ENCODE measurements at places on chromosomes 1 and 21.

DNA sequence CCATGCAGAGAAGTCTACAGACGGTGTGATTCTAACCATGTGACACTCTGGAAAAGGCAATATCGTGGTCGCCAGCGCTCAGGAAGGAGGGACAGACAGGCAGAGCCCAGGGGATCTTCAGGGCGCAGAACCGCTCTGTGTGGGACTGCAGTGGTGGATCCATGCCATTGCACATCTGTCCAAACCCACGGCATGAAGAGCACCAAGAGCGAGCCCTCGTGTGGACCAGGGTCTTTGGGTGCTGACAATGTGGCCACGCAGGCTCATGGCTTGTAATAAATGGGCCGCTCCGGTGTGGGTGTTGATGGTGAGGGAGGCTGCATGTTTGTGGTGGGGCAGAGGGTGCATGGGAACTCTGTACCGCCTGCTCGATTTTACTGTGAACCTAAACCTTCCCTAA is 25.3 kb upstream of the POFUT2 start:
- no peak for DNase-seq

GRCh38 chr1:109191377-109191776 is 22.3 kb upstream of the SARS1 start:
- no peak for DNase-seq

GRCh38 chr1:10651389-10651766 is 145.1 kb downstream of the CASZ1 start:
- no peak for DNase-seq

DNA sequence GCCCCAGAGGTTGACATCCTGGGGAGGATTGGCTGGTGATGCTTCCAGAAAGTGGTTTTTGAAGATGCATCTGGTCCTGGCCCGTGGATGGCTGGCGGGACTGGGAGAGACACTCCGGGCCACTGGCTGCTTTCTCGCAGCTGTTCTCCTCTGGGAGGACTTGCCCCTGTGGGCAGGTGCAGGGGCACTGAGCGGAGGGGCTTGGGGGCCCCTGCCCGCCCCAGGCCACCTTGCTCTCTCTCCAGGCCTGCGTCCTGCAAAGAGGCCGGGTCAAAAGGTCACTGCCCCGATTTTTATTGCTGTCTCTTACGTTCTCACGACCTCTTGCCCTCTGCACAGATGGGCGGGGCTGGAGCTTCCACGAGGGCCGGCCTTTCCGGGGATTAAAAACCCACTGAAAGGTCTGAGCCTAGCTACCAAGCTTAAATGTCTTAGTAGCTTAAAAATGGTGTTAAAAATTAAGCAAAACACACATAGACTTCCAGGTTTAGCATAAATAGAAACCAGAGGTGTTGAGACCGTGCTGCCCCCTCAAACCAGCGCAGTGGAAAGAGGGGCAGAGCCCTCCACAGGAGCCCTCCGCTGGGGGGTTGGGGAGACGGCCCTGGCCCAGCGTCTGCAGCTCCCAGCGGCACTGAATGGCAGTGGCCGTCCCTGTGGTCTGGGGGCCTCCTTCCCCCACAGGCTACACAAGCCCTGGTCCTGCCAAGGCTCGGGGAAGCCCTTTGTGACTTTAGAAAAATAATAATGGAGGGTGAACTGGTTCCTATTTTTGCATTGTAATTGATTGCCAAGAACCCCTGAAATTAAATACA is 43.9 kb downstream of the SKI start:
- no peak for DNase-seq

- no peak for DNase-seq
These were observed 1232.1 kb downstream of the MRPL39 start for GRCh38 chr21:24375201-24375600.

GRCh38 chr1:1240822-1241587 is 5.5 kb downstream of the C1QTNF12 start:
- DNase-seq: no peak

GRCh38 chr1:1402072-1402900 is 3.2 kb upstream of the CCNL2 start:
- peak; percentile 52 for DNase-seq

DNA sequence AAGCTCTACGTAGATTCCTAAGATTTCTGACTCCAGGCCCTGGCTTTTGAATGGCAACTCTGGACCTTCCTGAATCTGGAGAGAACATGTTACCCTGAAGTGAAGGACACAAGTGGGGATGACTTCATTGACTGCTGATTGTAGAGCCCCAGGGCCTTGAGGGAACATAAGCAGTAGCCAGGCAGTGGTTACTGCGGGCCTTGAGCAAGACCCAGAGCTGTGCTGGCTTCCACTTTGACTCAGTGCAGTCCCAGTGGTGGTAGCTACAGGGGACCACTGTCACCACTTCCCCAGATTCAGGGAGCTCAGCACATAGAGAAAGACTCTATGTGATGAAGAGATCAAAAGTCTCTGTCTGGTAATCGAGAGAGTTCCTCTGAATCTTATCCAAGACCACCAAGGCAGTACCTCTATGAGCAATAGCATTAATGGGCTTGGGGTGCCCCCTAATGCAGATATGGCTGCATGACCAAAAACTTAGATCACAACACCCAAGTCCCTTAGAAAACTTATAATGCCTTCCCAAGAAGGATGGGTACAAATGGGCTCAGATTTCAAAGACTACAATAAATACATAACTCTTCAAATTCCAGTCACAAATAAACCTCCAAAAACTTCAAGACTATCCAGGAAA is 1278.3 kb downstream of the AMY1C start:
- DNase-seq: no peak

DNA sequence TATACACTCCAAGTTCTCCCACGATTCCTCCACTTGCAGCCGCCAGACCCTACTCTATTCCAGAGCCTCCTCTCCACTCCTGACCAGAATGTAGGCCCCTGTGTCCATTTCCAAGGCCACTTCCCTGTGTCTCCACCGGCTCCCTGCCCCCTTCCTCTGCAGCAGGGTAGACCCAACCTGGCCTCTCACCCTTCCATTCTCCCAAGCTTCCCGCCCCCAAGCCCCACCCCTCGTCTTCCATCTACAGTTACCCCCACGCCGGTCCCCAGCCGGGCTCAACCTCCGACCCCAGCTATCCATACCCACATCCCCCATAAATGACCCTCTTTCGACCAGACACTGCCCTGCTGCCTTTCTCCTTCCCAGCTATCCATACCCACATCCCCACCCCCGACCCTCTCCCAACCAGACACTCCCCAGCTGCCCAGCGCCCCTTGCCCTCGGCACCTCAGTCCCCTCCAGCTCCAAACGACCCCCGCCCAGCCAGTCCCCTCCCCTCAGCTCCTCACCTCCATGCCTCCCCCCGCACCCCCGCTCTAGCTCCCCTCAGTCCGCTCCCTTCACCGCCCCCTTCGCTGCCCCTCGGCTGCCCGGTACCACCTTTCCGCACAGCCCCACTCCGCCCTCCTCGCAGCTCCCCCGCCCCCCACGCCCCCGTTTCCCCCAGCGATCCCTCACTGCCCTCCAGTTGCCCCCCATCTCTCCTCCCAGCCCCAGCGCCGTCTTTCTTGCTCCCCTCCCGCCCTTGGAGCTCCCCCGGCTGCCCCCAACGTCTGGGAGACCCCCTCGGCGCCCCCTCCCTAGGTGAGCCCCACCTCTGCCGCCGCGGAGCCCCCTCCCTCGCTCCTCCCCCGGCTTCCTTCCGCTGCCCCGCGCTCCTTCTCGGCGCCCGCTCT is 670 bp downstream of the RAB3B start:
- no peak for DNase-seq

- peak; percentile 3 for DNase-seq
These were observed 94.2 kb downstream of the AHCTF1 start for GRCh38 chr1:246837418-246838117.

All from fibroblast of skin of right quadriceps (primary cell).